Activated naive CD8-positive, alpha-beta T cell treated with anti-CD3 and anti-CD28 coated beads, Interleukin-2, amount 10 ng/mL, durations not matched to agents 7 days and 5 days (primary cell): ENCODE measurements at places on chromosomes 16 and 17. TPM values are rescaled to one million over a fixed set of nuclear protein-coding genes. Genes with fewer than 3 reads are reported as not detected.

The CTF1 gene
- 0.19 TPM for total RNA-seq

- DNase-seq, result no peak
Measured at GRCh38 chr17:58779446-58779845, 23.8 kb downstream of the PPM1E start.

The CEP112 gene
- total RNA-seq, result 2.1 TPM

The TEKT5 gene
- not detected for total RNA-seq

DNA sequence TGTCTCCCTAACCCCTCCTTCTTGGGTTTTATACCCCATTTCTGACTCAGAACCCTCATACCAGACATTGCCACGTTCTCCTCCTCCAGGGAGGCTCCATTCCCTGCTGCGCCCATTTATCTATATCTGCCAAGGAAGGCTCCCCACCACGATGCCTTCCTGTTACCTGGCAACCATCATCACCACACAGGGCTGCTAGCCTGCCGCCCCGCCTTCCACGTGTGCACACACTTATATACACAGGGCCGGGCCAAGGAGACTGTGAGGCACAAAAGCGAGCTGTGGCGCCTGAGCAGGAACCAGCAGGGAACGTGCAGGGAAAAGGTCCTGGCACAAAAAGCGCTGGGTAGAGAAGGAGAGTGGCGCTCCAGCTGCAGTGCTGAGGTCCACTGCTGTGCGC, 261.8 kb downstream of the CBLN1 start:
- no peak for DNase-seq
